Activated gamma-delta T cell treated with anti-CD3 and anti-CD28 coated beads, Interleukin-2, amount 50 U/mL, for 16 hours (primary cell): ENCODE measurements at places on chromosomes 6 and 20.

- no peak for DNase-seq
These were observed 130.1 kb upstream of the SLC2A12 start for GRCh38 chr6:134182528-134182927.

DNA sequence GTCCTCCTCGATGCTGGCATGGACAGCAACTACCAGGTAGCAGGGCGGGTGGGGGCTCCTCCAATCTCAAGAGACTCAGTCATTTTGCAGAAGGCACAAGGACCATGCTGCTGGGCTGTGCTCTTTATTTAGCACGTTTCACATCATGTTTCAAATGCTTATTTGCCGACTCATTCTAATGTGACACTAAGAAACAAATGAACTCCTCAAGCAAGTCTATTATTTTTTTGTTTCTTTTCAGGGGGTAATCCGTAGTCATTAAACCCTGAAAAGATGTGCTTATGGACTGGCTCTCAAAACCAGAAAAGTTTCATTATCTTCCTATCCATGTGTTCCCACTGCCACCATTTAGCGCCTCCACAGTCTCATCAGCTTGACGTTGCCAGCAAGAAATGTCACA, 92.9 kb downstream of the ANKS1A start:
- DNase-seq = no peak

DNA sequence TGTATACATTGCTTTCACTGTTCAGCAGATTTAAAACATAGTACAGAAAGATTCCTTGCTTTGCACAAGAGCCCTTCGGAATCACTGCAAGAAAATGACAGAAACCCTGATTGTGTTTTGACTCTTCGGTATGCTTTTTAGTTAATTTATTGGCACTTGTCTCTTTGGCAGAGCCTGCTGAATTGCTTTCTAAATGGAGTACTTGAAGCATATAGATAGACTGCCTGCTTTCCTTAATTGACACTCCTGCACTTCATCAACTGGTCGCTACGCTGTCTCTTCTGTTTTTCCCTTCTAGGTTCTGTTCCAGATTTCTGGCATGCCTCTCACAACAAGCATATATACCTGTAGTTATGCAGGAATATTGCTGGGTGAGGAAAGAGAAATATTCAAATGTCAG, 22.4 kb upstream of the RBM24 start:
- no peak for DNase-seq

GRCh38 chr6:93550551-93551276, 131.4 kb upstream of the EPHA7 start:
- no peak for DNase-seq

DNA sequence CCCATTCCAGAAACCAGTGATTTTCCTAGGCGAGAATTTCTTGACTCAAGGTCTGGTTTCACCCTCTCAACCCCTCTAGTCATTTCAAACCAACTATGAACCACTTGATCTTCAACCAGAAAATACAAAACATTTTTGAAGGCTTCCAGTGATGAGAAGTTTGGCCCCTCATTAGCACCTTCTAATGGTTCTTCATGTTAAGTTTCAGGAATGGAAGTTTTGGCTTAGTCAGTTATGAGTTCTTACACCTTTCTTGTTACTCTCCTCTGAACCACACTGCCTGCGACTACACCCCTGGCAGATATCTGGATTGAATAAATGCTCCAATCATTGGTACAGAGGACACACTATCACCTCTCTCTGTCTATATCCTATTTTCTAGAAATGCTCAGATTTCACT, 67.2 kb downstream of the GJA10 start:
- no peak for DNase-seq

GRCh38 chr20:62879275-62880146, 17.9 kb upstream of the TCFL5 start:
- DNase-seq = no peak

- DNase-seq = no peak
These were observed 31.5 kb downstream of the SLC16A10 start for GRCh38 chr6:111118826-111119225.

DNA sequence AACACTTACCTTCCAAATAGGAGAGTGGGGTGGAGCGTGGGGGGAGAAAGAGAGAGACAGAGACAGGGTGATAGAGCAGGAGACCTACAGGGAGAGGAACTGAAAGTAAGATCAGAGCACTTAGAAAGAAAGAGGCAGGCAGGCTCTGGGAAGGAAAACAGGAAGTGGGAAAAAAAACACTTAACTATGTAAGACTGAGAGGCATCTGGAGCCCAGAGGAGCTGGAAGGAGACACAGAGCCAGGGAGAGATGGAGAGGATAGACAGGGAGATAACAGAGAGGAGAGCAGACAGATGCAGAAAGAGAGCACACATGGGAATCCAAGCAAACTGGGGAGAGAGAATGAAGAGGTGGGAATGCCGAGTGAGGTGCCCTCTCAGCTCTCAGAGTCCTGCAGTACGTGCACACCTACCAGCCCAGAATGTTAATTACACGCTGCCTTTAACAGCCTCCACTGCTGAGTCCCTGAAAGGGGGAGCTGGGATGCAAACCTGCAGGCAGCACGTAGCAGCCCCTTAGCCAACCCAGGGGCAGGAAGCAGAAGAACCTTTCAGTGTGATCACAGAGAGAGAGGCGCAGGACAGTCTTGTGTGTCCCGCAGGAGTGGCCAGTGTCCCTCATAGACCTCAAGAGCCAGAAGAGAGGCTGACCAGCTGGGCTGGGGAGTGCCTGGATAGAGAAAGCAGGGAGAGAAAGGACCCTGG, 132.7 kb upstream of the LRFN2 start:
- no peak for DNase-seq

- no peak for DNase-seq
These were observed 36.3 kb upstream of the SIRT5 start for GRCh38 chr6:13538084-13538483.

GRCh38 chr6:6696867-6697531, 108.5 kb downstream of the LY86 start:
- no peak for DNase-seq

GRCh38 chr6:147063469-147064031, 140.7 kb upstream of the STXBP5 start:
- no peak for DNase-seq
